ENCODE measurements at places on chromosomes 1 and 21.

DNA sequence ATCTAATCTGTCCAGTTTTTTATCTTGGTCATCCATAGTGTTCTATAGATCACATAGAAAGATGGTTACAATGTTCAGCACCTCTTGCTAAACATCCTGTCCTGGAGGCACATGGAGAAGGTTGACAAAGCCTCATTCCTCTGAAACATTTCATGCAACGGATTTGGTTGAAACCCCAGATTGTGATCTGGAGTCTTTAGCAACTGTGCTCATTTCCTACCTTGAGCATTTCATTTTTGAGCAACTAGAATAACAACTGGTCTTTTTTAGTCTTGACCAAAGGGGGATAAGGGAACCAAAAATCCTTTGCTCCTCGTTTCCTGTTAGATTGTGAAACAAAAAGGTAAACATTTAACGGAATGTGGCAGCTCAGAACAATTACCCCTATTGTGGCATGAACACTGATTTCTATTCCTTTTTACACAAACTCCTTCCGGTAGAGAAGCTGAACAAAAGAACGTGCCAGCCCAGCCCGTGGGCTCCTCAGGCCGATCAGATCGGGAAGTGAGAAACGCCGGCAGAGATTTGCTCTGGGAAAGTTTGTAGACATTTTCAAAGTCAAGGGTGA is 94.7 kb upstream of the ERRFI1 start:
- DNase-seq: no peak

GRCh38 chr1:224067621-224068457 is 46.1 kb upstream of the FBXO28 start:
- peak; percentile 58 for DNase-seq

GRCh38 chr1:34479731-34480130 is 275.1 kb upstream of the GJB5 start:
- no peak for DNase-seq

- no peak for DNase-seq
Measured at GRCh38 chr1:88145752-88146151, 538.3 kb upstream of the PKN2 start.

DNA sequence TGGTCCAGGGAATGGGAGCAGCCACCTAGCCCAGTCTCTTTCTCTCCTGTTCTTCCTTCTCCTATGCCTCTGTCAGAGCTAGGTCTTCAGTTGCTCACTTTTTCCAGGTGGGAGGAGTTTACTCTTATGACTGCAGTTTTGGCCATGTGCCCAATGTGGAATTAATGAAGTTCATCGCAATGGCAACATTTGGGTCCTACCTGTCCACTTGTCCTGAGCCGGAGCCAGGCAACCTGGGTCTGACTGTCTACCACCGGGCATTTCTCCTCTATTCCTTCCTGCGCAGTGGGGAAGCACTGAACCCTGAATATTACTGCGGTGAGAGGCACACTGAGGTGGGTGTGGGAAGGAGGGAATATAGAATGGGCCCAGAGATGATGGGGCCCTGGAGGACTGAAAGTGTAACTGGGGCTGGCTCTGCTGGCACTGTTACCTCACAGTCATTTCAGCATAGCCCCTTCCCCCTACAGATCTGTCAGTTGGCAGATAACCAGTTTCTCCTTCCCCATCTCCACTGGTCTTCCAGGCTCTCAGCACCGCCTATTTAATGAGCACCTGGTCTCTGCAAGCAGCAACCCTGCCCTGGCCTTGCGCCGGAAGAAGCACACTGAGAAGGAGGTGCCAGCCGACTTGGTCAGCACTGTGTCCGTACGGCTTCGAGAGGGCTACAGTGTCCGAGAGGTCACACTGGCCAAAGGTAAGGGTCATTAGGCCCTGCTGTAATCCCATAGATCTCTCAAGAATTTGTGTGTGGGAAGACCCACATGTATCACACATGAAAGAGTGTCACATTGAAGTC is 30.1 kb downstream of the SZT2 start:
- no peak for DNase-seq

All from AG08395 (cell line).